ENCODE measurements at places on chromosomes 2 and 18. TPM values are rescaled to one million over a fixed set of nuclear protein-coding genes. Genes with fewer than 3 reads are reported as not detected.
A peak's percentile ranks its signal among the peaks of the same experiment; 100 is the strongest.

PPIG gene
- total RNA-seq = 38.5 TPM

RBFA gene
- 36.5 TPM for total RNA-seq

CNDP1 gene
- not detected for total RNA-seq

CD302 gene
- total RNA-seq = 64.4 TPM

ACTR1B gene
- total RNA-seq = 87.7 TPM

LYG1 gene
- total RNA-seq = 1.8 TPM

ABHD1 gene
- total RNA-seq = 0.71 TPM

PROM2 gene
- 21.4 TPM for total RNA-seq

CDK5R2 gene
- total RNA-seq = 0.39 TPM

DNA sequence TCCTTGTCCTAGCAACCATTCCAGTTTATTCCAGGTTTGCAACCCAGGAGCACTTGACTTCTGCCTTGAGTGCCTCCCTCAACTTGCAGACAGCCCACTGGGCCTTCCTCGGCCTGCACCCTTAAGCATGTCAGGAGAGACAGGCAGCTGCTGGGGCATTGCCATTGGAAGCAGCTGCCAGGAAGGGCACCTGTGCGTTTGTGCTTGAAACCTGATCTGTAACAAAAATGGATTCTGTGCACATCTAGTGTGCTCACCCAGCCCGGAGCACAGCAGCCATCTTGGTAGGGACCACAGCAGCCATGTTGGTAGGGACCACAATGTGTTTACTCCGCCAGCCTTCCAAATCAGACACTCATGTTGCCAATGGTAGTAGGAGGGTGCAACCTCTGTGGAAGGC, 44.3 kb upstream of the GLI2 start:
- DNase-seq = no peak

GRCh38 chr2:238854246-238854645, 6.4 kb downstream of the TWIST2 start:
- no peak for DNase-seq

- DNase-seq = no peak
These were observed 22.3 kb upstream of the IL1R1 start for GRCh38 chr2:102120261-102120660.

- no peak for DNase-seq
These were observed 1091.5 kb upstream of the CHAC2 start for GRCh38 chr2:52676056-52676455.

DNA sequence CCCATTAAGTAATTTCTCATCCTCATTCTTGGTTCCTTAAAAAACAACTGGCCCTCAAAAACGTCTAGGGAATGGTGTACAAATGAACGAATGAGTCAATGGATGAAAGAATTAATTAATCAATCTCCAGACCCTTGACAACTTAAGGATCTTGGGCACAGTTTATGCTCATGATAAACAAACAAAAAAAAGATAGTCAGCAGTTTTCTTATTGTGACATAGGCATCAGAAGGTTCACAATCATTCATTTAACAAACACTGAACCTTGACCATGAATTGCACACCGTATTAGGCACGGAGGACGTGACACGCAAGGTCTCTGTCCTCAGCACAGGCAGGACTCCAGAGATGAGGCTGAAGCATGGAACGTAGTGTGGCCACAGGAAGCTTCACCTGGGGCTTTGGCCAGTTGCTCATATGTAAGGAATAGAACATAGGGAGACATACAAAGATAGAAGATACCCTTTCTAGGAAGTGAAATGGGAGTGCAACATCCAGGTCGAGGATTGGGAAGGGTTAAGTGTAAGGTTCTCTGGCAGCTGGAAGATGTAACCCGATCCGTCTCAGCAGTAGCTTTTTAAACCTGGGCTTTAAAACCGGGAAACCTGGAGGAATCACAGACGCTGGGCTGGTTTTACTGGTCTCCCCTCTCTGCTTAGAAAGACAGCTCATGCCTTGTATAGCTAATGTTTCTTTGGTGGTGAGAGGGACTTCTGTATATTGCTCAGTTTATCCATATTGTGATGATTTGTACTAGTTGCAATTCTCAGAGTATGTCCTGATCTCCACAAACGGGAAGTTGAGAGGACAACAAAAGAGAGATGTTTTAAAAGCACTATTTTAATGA, 8.9 kb upstream of the LTBP1 start:
- no peak for DNase-seq

GRCh38 chr2:68151037-68151436, 6.7 kb upstream of the PNO1 start:
- no peak for DNase-seq

- no peak for DNase-seq
These were observed 170.1 kb upstream of the HAAO start for GRCh38 chr2:42962508-42962953.

DNA sequence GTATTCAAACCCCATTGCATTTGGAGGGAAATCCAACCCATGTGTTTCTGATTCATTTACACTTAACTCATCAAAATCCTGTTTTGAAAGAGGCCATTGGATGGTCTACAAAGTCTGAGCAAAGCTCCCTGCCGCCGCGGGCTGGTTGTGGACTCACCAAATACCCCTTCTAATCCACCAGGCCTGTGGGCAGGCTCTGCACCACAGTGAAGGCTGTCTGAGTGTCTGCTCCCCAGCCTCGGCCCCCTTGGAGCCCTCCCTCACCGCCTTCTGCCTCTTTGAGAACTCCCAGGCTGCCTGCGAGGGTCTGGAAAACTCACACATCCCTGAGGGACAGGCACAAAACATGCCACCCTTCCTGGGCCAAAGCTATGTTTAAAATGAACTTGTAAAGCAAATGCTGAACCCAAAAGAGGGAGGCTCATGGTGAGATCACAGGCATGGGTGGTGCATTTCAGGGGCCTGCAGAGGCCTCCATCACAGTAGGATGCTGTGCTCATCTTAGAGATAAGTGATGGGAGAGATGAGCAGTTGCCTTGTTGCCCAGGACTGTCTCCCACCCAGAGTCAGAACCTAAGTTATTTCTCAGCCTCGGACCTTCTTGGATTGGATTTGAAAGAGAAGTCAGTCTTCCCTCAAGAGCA, 225.0 kb downstream of the CYP26B1 start:
- DNase-seq = no peak

GRCh38 chr2:238920601-238921001, 72.7 kb downstream of the TWIST2 start:
- no peak for DNase-seq

DNA sequence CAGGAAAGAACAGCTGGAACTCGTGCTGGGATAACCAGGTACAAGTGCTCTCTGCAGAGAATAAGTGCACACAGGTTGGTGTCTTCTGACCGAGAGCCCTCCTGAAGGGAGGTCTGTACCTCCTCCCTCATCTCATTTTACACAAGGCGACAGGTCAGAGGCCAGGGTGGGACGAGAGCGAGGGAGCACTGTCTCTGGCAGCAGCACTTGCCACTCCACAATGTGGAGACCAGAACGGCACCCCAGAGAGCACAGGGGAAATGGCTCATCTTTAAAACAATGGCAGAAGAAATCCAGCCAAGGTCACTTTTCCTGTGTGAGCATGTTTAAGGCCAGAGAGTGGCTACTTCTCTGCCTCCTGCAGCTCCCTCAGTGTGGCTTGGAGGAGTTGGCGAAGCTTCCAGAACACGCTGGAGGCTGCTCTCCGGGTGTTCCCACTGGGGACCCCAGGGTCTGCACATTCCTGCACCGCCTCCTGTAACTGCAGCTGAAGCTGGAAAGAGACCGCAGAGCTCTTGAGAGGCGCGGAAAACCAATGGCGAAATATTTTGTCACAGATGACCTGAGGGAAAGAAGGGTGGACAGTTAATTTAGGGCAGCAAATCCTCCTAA, 20.8 kb downstream of the DIPK1C start:
- DNase-seq = no peak

DNA sequence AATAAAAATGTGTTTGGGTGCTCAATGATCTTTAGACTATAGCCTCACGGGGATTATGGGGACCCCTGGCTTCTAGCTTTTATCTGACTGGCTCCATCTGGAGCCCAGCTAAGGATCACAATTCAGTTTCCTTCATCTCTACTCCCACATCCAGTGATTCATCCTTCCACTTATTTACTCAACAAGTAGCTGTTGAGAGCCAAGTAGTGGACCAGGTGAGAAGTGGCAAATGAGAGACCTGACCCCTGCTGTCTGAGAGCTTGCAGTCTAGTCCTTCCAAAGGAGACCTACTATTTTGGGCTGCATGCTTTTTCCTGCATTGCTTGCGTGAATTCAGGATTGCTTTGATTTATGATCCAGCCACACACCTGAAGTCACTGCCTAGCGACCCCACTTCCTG, 10.7 kb upstream of the DSG3 start:
- DNase-seq = no peak

- DNase-seq = no peak
These were observed 167.5 kb downstream of the ETAA1 start for GRCh38 chr2:67564626-67565025.

DNA sequence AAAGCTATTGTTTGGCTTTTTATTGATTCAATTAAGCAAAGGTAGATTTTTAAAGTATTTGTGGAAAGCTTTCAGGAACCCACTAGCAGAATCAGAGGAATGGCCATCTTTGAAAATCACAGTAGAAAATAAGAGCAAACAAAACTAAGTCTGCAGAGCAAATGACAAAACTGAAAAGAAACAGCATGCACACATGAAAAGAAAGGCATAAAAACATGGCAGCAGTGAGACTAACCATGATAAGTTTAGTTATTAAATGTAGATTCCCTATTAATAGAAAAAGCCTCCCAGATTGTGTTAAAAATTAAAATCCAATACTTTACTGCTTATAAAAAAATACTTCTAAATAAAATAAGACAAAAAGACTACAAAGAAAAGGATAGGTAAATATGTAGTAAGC, 9.1 kb upstream of the TLK1 start:
- no peak for DNase-seq

- DNase-seq = peak; percentile 63
These were observed 162.3 kb downstream of the ACKR3 start for GRCh38 chr2:236731767-236732580.

DNA sequence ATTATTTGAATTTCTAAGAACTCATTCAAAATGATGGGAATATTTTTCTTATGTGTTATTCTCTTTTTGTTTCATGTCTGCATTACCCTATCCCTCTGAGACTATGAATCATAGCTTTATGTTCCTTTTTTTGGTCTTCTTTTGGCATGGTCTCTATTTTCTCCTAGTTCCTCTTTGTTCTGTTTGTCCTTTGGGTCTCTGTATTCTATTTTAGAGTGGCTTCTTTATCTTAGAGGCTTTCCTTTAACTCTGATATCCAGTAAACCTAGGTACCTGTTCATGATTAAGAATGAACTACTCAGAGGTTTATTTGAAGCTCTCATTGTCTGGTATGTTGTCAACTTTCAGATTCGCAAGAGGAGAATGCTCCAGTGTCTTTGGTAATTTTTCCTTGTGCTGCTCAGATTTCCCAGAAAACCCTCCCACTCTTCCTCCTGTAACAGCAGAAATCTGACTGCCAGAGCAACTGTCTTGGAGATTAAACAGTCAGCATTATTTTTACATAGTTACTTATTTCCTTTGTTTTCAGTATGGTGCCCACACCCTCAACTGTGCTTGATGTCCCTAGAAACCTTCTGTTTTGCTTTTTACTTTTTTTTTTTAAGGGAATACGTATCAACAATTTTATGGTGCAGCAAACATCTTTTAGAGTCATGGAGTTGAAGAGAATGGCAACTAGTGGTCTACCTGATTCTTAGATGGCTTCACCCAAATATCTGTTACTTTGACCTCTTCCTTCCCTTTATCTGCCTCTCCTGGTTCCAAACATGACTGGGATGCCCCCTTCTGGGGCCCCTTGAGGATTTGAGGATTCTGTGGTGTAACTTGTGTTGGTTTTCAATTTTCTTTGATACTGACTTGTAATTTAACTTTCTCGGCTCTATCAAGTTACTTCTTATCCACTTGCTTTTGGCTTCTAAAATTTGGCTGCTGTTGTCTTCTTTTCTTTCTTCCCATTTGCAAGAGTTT, 92.0 kb downstream of the DPP10 start:
- no peak for DNase-seq

- no peak for DNase-seq
These were observed 109.9 kb upstream of the CAB39 start for GRCh38 chr2:230602562-230603230.

DNA sequence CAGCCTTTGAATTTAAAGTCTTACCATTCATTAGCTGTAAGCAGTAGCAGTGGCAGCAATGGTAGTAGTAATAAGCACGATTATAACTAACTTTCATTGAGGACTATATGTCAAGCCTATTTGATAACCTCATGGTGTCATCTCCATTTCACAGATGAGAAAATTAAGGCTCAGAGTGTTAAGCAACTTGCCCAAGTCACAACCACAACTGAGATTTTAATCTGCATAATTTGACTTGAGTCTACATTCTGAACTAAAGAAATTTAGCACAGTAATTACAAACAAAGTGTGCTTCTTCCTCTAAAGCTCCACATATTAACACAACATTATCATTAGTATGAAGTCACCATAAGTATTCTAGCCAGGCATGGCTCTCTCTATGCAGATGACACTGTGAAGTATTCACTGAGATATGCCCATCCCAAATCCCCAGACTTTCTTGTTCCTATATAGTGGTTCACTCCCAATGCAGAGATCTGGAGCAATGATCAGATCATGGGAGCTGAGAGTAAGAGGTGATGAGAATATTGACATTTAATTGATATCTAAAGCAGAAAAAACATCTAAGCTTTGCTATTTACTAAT, 120.2 kb downstream of the ATAD2B start:
- no peak for DNase-seq

DNA sequence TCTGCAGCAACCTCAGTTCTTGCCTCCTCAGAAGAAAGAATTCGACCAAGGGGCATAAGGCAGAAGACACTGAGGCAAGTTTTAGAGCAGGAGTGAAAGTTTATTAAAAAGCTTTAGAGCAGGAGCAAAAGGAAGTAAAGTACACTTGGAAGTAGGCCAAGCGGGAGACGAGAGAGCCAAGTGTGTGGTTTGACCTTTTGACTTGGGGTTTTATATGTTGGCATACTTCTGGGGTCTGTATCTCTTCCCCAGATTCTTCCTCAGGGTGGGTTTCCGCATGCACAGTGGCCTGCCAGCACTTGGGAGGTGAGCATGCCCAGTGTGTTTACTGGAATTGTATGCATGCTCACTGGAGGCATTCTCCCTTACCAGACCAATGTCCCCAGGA, 59.3 kb upstream of the ANKRD44 start:
- DNase-seq = no peak

DNA sequence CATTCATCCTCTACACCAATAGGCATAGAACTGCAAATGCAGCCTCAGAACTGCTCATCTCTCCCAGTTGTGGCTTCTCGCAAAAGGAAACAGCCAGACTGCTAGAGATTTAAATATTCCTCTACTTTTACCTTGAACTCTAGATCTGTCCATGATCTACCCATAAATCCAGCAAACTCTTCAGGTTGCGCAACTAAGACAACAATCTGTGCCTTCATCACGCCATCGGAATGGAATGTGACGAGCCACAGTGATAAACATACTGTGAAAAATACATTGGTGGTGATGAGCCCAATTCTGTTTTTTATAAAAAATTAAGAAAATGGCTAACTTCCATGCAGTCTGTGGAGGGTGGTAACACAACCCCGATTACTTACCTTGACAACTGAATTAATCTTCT, 626.7 kb downstream of the LRRTM4 start:
- no peak for DNase-seq

- no peak for DNase-seq
These were observed 7.2 kb upstream of the LBH start for GRCh38 chr2:30224151-30224550.

All from thyroid gland (tissue), 4 donors.